Cortex of kidney (tissue), 1 donor: ENCODE measurements at places on chromosomes 7 and 10.

- DNase-seq, result no peak
Observed at GRCh38 chr10:122290334-122290733, 19.2 kb downstream of the BTBD16 start.

- no peak for DNase-seq
Observed at GRCh38 chr10:123024540-123024939, 15.7 kb downstream of the ACADSB start.

DNA sequence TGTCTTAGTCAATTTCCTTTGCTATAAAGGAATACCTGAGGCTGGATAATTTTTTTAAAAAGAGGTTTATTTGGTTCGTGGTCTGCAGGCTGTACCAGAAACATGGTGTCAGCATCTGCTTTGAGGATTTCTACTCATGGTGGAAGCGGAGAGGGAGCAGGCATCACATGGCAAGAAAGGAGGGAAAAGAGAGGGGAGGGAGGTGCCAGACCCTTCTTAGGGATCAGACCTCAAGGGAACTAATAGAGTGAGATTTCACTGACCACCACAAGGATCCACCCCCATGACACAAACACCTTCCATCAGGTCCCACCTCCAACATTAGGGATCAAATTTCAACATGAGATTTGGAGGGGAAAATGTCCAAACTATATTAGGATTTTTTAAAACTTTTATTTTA lies 27.0 kb upstream of the AKR1B10 start:
- no peak for DNase-seq

DNA sequence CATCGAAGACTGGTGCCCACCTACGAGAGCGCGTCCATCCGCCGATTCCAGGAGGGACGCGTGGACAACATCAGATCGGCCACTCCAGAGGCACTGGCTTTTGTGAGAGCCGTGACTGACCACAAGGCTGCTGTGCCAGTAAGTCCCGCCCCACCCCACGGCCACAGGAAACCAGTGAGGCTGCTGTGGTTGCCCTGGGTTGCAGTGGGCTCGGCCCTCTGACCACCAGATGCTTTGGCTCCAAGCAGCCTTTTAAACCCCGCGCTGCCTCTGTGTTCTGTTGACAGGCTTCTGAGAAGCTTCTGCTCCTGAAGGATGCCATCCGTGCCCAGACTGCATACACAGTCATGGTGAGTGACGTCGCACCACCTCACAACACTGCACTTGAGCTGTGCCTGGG lies 24.4 kb upstream of the C10orf53 start:
- DNase-seq, result no peak

DNA sequence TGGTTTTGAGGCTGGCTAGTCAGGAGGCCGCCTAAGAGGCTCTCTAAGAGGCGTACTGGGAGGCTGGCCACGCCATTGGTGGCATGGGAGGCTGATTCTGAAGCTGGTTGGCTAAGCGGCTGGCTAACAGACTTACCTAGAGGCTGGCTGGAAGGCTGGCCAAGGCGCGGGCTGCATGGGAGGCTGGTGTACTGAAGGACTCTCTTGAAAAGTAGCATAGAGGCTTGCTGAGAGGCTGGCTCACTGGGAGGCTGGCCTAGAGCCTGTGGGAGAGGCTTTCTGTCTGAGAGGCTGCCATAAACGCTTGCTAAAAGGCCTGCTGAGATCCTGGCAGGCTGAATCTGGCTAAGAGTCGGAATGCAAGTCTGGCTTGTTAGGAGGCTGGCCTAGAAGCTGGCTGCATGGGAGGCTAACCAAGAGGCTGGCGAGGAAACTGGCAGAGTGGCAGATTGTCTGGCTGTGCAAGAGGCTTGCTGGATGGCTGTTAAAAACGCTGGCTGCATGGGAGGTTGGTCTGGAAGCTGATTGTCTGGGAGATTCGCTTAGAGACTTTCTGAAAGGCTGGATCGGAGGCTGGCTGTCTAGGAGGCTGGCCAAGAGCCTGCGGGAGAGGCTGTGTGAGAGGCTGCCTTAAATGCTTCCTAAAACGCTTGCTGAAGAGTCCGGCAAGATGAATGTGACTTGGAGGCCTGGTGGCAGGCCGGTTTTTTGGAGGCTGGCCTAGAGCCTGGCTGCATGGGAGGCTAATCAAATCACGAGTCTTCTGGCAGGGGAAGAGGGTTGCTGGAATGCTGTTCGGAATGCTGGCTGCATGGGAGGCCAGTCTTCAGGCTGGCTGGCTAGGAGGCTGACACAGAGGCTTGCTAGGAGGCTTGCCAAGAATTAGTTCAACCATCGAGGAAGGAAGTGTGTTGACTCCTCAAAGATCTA lies 134.2 kb downstream of the OR13A1 start:
- DNase-seq, result no peak

DNA sequence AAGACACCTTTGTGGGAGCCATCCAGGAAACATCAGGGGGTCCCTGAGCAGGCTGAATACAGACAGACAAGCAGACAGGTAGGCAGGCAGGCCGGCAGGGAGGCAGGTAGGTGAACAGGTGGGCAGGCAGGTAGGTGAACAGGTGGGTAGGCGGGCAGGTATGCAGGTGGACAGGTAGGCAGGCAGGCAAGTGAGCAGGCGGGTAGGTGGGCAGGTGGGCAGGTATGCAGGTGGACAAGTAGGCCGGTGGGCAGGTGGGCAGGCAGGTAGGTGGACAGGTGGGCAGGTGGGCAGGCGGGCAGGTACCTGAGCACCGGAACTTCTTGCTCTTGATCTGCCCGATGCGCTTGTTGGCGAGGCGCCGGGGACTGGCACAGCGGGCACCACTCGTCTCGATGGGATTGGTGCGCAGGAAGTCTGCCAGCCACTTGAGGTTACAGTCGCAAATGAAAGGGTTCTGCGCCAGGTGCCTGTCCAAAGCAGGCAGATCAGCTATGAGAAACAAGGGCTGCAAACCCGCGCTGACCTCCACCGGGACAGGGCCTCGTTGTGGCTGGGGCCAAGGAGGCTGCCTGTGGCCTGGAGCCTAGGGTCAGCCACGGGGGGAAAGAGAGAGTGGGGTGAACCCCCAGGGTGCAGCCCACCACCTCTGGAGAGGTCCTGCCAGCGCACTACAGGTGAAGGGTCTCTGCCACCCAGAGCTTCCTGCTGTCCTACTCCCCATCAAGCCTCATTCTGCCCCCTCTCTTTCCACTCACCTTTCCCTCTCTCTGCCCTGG lies 136.9 kb downstream of the SLIT1 start:
- DNase-seq, result no peak

- no peak for DNase-seq
Observed at GRCh38 chr7:26309089-26309488, 17.4 kb downstream of the SNX10 start.

DNA sequence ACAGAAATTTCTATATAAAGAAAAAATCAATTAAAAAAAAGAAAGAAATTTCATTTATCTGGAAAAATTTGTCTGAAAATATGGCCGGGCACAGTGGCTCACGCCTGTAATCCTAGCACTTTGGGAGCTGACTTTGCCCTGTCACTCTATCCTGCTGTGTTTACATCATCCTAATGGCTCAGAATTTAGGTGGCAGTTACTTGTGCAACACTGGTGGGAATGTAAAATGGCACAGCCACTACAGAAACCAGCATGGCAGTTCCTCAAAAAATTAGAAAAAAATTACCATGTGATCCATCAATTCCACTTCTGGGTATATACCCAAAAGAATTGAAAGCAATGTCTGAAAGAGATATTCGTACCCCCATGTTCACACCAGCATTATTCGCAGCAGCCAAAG lies 405.2 kb upstream of the AUTS2 start:
- DNase-seq, result no peak

GRCh38 chr10:11012421-11013295 lies 5.0 kb upstream of the CELF2 start:
- no peak for DNase-seq

DNA sequence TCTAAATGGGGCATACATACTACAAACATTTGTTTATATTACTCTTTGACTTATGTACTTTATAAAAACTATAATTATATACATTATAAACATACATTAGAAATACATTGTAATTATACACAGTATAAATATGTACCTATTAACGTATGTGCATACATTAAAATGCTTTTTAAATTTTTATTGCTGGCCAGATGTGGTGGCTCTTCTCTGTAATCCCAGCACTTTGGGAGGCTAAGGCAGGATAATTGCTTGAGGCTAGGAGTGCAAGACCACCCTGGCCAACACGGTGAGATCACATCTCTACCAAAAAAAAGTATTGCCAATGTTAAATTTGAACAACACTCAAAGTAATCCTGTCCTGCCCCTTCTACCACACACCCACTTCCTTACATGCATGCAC lies 1037.0 kb downstream of the GRM8 start:
- no peak for DNase-seq

- DNase-seq, result no peak
Observed at GRCh38 chr10:125514206-125515162, 168.5 kb downstream of the TEX36 start.

DNA sequence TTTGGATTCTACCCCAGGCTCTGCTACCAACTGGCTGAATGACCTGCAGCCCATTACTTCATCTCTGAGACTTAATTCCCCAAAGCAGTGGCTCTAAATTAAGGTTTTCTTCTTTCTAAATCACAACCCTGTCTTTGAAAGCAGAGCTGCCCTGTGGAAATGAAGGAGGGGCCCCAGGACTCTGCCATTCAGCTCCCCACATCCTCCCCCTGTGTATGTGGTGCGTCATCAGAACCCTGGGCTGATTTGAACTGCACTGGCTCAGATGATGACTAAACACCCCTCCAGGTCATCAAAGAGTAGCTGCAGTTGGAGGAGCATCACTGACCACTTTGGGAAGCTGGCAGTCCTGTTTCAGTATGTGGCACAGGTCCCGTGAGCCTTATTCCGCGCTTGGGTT lies 46.6 kb downstream of the BPGM start:
- DNase-seq, result no peak

DNA sequence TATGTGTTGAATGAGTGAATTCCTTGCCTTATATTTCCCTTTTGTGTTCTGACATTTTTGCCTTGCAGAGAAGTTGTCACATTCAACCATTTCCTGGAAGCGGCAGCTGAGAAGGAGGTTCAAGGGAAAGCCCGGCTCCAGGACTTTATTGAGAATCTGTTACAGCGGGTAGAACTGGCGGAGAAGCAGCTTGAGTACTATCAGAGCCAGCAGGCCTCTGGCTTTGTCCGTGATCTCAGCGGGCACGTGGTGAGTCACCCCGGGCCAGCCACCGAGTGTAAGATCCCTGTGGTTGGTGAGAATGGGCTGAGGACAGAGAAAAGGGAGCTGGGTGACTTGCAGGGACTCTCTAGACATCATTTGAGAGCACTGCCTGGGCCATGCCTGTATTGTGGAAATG lies 14.2 kb downstream of the ZNF365 start:
- DNase-seq, result no peak

DNA sequence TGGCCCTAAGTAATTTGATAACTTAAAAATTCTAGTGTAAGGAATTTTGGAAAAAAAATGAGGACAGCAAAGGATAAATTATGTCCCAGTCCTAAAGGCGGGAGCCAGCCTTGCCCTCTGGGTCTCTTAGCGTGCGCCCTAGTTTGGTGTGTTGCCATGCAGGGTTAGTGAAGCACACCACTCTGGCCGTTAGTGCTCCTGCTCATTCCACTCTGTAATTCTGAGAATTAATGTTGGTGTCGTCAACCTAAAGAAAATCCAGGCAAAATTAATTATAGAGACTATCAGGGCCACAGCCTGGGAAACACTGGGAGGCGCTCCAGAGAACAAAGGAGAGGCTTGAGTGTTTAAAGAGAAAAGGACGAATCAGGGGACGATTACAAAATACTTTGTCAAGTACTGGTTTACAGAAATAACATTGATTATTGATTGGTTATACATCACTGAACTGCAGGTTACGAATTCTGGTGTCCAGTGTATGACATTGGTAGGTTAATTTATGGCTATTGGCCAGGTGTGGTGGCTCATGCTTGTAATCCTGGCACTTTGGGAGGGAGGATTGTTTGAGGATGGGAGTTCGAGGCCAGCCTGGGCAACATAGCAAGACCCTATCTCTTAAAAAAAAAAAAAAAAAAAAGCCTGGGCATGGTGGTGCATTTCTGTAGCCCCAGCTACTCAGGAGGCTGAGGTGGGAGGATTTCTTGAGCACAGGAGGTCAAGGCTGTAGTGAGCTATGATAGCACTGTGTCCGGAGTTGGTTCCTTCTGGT lies 5.8 kb downstream of the DYNC2I1 start:
- DNase-seq, result no peak

- no peak for DNase-seq
Observed at GRCh38 chr10:86262688-86263181, 103.9 kb downstream of the GRID1 start.

- DNase-seq, result no peak
Observed at GRCh38 chr7:106829496-106829895, 35.6 kb upstream of the PIK3CG start.

GRCh38 chr7:47394216-47394615 lies 187.7 kb downstream of the TNS3 start:
- DNase-seq, result no peak

- no peak for DNase-seq
Observed at GRCh38 chr7:97307521-97308108, 190.1 kb downstream of the SDHAF3 start.

- no peak for DNase-seq
Observed at GRCh38 chr7:44534501-44534900, 6.6 kb downstream of the NPC1L1 start.

DNA sequence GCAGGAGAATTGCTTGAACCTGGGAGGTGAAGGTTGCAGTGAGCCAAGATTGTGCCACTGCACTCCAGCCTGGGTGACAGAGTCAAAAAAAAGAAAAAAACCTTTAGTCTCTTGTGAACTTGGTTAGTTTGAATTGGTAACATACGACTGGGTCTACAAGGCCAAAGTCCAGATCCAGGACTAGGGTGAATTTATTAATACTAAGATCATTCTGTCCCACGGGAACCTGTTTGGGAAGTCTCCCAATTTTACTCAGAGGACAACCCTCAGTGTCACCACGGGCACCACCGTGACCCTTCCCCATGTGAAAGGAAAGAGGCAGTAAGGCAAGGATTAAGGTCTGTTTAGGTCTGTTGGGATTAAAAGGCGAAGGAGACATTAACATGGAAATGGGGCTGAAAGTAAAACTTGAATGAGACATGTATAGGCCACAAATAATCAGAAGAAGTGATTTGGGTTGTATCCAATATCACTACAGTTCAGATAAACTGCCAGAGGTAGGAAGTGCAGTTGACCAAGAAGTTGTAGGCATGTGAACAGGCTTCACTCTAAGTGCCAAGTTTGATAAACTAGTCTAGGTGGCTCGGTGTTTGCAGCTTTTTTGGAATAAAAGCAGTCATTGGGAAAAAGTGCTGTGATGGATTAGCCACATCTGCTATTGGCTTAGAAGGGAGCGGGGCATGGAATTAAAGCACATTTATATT lies 30.7 kb downstream of the MYOF start:
- DNase-seq, result no peak

DNA sequence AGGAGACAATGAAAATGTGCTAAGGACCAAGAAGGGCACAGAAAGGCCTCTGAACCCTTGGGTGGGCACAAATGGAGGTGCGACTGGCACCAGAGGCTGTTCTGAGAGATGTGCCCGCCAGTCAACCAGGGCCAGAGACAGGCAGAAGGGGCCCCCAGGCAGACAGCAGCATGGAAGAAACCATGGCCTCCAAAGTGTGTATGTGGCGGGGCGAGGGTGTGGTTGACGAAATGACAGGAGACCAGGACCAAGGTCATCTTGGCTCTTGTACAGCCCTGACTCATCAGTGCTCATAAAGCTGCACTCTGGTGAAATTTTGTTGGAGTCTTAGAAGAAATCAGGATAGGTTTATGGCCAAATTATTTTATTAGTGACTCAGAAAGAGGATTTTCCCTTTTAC lies 4.0 kb upstream of the MRPS24 start:
- no peak for DNase-seq

GRCh38 chr10:76388321-76389023 lies 957.0 kb downstream of the LRMDA start:
- DNase-seq, result no peak

GRCh38 chr10:6108072-6108471 lies 19.2 kb downstream of the RBM17 start:
- no peak for DNase-seq

- no peak for DNase-seq
Observed at GRCh38 chr10:327889-328852, 192.9 kb downstream of the ZMYND11 start.
